GM13976 (cell line): ENCODE measurements at places on chromosomes 7 and 10.

DNA sequence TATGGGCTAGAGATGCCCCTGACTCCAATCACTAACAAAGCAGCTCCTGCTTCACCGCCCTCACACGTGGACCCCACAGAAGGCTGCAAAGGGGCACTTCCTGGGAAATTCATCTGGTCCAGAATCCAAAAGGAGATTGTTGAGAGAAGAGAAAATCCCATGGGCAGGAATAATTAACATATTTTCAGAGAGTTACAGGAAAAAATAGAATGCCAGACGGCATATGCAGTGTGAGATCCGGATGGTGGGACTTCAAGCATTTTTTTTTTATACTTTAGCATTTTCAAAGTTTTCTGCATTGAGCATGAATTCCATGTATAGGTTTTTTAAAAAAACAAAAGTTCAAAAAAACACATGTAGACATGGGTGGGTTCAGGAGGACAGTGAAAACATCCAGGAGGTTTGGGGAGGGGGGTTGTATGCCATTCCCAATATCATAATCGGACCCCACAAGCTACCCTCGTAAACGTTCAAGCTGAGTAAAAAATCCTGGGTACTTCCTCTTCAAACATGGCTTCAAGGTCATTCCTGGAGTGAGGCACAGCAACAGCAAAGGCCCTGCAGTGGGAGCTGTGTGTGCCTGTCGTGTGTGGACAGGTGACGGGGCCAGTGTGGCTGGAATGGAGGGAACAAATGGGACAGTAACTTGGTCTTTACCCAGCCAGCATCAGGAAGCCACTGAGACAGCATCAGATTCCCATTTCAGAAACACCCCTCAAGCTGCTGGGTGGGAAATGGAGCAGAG is 128.1 kb downstream of the SLIT1 start:
- DNase-seq = no peak

- no peak for DNase-seq
Measured at GRCh38 chr10:43390759-43391158, 18.2 kb downstream of the HNRNPF start.

GRCh38 chr10:22329150-22329549 is 8.3 kb downstream of the BMI1 start:
- no peak for DNase-seq

DNA sequence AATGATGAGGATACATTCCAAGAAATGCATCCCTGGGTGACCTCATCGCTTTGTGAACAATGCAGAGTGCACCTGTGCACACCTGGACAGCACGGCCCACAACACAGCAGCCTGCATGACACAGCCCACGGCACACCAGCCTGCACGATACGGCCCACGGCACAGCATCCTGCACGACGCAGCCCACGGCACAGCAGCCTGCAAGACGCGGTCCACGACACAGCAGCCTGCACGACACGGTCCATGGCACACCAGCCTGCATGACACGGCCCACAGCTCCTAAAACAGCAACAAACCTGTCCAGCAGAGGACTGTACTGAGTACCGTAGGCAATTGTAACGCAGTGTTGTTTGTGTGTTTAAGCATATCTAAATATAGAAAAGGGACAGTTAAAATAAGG is 134.7 kb upstream of the PPP2R2D start:
- no peak for DNase-seq

DNA sequence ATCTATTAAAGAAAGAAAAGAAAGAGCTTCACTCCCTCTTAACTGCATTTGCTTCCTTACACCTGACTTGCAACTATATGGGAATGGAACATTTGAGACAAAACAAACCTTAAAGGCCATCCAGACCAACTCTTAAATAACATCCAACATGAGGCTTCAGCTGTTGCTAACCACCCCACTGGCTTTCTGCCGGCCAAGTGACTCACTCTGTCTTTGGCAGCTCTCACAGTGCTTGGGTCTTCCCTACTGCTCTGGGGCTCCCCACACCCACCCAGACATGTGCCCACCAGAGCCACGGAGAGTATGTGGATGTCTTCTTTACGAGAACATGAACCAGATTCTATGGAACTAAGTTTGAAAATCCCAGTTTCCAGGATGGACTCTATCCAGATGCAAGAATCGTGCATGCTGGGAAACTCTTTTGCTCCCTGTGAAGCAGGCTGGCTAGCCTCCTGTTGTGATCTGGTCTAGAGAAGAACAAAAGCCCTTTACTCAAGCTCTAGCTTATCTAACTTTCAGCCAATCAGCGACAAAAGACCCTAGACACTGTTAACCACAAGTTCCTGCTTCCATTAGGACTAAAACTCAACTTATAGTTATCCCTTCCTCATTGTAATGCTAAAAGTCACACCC is 245.7 kb downstream of the TCERG1L start:
- DNase-seq = no peak

- DNase-seq = no peak
Measured at GRCh38 chr7:141641876-141642275, 60.1 kb downstream of the DENND11 start.

DNA sequence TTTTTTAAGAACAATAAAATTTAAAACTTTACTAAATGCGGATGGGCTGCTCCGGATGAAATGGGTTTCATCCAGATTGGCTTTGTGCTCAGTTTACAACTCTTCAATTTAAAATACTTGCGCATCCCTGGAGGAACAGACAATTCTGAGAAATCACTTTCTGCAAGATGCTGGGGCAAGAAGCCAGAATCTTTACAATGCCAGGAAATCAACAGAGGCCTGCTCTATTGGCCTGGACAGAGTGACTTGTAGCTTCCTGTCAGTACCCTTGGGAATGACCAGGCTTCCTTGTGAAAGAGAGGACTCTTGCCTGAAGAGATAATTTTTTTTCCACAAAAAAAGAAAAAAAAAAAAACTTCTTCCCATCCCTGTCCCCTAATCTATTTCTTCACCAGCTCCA is 3.9 kb upstream of the FAM13C start:
- DNase-seq = no peak

- DNase-seq = no peak
Measured at GRCh38 chr7:27398851-27399250, 156.2 kb downstream of the EVX1 start.

GRCh38 chr7:24964191-24964590 is 15.8 kb downstream of the OSBPL3 start:
- DNase-seq = no peak

DNA sequence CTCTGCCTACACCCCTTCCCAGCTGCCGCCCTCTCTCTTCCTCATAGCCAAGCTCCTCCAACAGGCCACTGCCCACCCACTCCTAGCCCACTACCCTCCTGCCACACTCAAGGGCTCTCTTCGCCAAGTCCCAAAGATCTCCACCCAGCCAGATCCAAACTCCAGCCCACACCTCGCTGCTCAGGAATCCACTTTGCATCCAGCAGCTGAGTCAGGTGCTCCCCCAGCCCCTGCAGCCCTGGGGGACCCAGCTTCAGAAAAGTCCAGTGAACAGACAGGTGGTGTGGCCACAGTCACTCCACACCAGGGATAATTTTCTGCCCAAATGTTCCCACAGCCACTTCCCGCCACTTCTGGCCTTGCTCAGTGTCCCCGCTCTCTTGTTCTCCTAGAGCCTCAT is 10.9 kb downstream of the OGDHL start:
- DNase-seq = no peak

DNA sequence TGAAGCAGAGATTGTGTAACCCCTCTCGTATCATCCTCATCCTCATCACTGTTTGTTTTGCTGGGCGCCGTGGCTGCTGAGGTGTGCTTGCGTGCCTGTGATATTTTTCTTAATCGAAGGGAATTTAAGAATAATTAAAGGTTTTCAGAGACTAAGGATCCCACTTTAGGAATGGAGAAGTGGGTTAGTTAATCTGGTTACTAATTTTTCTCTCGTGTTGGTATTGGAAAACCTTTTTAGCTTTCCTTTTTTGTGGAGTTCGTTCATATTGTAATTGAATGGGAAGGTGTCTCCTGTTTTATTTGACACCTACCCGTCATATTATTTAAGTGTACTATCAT is 1.3 kb downstream of the UBN2 start:
- DNase-seq = no peak

- DNase-seq = no peak
Measured at GRCh38 chr10:52627279-52627678, 145.3 kb downstream of the MBL2 start.

DNA sequence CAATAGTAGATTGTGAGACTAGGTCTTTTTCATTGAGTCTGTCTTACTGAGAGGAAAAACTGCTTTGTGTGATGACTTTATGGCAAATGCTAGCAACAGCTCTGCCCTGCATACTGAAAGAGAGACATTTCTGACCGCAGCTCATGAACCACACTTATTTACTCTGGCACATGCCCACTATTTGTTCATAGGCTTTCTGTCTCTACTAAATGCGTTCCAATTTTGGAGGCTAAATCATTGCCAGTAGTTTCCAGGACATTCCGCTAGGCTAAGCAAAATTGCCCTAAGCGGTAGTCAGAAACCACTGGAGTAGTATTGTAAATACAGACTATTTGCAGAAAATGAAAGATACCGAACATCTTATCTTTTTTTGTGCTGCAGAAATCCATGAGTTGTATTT is 55.6 kb upstream of the DLX6 start:
- DNase-seq = no peak

GRCh38 chr7:87336136-87336535 is 9.3 kb upstream of the CROT start:
- no peak for DNase-seq

DNA sequence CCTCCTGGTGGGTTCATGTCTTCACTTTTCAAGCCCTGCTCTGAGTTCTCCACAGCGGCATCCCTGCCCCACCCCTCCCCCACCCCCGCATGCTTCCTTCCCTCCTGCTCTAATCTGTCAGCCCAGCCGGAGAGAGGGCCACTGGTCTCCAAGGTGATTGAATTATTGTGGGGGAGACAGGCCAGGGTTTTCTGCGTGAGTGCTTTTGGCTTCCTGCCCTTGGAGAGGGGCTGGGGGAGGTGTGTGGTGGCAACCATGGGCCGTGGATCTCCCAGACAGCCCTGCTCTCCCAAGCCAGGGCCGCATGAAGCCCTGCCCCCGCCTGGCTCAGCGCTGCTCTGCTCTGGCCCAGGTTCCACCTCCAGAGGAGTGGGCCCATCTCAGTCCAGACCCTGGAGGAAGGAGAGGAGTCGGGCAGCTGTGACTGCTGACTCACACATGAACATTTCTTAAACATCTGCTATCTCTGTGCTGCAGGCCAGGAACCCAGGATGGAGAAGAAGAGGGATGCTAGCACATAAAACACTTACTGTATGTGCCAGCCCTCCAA is 109.9 kb downstream of the ZMIZ1 start:
- no peak for DNase-seq

DNA sequence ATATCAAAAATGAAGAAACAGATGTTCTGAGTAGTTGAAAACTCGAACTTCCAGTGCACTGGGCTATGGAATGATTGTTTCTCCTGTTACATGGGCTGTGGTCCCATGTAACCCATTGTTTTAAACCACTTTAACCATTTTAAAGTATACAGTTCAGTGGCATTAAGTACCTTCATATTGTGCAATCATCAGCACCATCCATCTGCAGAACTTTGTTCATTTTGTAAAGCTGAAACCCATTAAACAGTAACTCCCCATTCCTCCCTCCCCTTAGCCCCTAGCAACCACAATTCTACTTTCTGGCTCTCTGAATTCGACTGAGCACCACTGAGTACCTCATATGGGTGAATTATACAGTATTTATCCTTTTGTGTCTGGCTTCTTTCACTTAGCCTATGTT is 217.4 kb downstream of the LRMDA start:
- DNase-seq = no peak

DNA sequence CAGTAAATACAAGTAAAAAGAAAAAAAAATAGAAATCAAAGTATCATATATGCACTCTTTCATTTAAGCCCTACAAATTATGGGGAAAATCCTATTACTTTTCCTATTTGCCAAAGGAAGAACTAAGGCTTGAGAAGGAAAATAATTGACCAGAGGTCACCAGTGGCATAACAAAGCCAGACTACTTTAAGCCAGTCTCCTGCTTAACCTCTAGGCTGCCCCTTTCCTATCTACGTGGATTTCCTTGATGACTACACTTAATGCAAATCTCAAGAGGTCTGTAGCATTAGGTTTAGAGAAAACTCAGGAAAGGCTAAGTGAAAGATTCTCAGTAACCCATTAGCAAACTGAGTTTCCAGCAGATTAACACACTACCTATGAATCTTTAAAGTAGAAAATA is 49.8 kb downstream of the TPK1 start:
- no peak for DNase-seq

DNA sequence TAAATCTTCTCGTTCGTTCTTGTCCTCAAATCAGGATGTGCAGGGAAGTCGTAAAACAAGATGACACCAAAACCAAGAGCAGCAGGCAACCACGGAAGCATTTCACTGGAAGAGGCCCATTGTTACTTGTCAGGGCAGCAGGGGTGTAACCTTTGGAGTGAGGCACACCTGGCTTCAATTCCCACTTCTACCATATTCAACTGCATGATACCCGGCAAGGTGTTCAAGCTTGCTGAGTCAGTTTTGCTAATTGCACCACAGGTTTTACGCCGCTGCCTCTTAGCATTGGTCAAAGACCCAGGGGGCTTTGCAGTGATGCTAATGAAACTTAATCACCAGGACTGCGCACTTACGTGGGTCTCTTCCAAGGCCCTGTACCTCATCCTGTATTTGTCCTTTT is 50.0 kb upstream of the PTER start:
- DNase-seq = no peak

GRCh38 chr10:95328013-95328412 is 37.2 kb upstream of the PDLIM1 start:
- no peak for DNase-seq

- no peak for DNase-seq
Measured at GRCh38 chr10:17974505-17974904, 22.8 kb downstream of the SLC39A12 start.

DNA sequence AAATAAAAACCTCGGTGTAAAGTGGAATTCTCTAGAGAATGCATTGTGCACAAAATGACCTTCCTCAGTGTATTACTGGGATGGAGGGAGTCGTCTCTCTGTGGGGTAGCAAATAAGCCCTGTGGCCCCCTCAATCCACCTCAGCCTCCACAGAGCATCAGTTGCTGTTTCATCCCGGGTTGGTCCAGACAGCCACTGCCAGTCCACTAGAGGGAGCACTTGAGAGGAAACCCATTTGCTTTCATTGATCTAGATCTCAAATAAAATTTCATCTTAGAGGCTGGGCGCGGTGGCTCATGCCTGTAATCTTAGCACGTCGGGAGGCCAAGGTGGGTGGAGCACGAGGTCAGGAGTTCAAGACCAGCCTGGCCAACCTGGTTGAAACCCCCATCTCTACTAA is 1128.7 kb downstream of the CNTNAP2 start:
- DNase-seq = peak; percentile 38

DNA sequence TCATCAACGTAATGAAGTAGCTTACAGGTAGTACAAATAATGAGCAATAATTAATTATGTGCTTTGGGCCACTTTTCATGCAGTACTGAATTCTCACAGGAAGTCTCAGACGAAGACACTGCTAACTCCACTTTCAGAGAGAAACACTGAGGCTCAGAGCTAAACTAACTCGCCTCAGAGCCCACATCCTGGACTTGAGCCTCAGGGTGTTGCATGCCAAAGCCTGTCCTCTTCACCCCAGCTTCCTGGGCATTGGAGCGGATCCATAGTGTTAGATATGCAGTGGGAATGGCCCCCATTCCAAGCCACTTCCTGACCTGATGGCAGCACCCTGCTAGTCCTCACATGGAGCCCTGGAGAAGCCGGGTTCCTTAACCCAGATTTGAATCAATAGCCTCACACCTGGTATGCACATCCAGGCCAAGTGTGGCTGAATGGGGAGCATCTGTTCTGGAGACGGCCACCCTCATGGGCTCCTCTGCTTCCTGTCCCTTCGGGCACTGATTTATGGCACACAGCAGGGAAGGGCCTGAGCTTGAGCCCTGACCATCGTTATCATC is 265.1 kb upstream of the ZNF32 start:
- DNase-seq = no peak

- DNase-seq = no peak
Measured at GRCh38 chr7:131722371-131722770, 165.9 kb upstream of the PODXL start.
